ENCODE measurements at places on chromosomes 2 and 18.

- no peak for DNase-seq
Observed at GRCh38 chr2:1740716-1741589, 3.4 kb downstream of the PXDN start.

DNA sequence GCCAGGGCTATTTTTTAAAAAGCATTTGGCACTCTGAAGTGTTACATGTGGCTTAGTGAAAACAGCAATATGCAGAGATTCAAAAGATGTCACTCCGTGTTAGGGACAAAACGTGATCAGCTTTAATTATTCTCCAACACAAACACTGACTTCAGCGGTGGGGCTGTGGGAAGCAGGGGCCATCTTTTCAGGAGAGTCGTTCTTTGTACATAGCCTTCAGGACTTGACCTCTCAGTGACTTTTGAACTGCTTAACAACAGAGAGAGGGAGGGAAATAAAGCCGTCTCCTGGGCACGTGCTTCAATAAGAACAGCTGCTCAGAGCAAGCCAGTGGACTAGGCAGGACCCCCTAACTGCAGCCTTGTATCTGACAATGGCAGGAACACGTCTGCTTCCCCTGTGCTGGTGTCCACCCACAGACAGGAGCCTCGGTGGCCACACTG is 95.0 kb upstream of the HDAC4 start:
- DNase-seq, result no peak

DNA sequence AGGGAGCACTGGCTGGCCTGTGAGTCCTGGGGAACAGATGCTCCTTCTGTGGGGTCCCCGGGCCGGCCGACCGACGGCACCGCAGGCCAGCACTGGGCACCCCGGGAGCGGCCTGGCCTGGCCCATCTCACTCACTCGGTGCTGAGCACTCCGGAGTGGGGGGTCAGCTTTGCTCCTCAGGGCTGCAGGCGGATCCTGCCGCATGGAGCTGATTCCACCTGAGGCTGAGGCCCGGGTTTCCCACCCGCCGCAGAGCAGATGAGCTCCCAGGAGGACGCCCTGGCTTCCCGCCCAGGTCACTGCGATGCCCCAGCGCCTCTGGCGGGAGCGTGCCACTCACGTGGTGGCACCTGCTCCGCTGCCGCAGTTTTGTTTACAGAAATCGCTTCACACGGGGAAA is 418.6 kb downstream of the GALR1 start:
- no peak for DNase-seq

DNA sequence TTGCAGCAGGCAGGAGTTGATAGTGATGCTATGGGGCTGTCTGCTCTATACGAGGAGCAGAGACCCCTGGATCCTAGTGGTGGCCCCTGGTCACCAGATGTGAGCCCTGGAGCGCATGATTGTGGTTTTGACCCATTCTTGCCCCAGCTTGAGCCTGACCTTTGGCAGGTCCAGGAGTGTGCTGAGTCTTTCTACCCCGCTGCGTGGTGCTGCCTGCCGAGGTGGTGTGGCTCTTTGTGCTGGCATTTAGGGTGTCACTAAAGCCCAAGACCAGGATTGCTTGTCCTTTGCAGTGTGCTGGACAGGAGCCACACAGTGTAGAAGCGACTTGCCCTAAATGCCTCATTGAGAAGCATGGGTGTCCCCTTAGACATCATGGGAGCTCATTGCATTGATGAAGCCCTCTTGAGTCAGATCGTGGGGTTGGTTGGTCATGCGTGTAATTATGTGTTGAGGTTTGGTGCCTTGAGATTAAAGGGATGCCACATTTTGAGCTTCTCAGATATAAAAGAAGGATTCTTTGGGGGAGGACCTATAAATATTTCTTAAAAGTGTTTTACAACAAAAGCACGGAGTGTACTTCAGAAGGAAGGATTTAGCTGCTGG is 88.3 kb downstream of the AGAP1 start:
- DNase-seq, result no peak

- DNase-seq, result no peak
Observed at GRCh38 chr2:134161170-134161547, 92.7 kb upstream of the MGAT5 start.

DNA sequence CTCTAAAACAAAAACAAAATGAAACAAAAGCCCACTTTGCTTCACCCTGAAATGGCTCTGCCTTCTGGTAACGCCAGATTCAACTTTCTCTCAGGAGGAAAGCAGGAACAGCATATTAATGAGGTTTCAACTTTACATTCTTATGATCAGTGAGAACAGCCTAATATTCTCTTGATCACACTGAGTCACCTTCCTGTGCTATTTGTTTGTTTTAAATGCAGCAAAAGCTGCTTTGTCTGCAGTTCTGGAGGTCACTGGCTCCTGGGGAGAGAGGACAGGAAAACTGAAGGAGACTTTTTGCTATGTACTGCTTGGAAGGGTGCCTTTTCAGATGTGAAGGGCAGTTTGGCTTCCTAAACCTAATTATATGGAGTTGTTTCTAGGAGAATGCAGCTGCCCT is 48.1 kb downstream of the MAIP1 start:
- no peak for DNase-seq

- DNase-seq, result no peak
Observed at GRCh38 chr2:218781691-218782527, at the start of gene CYP27A1. TSS of gene CYP27A1 (plus strand) at chr2:218782147. CDS start at chr2:218782183, 36 bp downstream.

DNA sequence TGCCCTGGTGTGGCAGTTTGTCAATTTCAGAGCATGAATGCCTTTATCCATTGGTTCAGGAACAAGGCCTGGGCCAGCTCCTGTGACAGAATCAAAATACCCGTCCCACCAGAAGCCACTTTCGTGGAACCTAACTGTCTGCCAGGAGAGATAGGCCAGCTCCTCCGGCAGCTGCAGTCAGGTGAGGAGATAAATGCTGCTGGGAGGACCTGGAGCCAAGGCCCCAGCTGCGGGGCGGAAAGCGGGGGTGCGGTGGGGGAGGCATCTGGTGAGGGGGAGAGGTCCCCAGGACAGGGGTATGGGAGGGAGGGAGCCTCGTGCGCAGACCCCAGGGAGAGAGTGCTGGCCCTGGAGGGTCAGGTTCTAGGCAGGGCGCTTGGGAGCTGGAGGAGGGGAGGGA is 4.4 kb upstream of the ASB1 start:
- DNase-seq, result no peak

DNA sequence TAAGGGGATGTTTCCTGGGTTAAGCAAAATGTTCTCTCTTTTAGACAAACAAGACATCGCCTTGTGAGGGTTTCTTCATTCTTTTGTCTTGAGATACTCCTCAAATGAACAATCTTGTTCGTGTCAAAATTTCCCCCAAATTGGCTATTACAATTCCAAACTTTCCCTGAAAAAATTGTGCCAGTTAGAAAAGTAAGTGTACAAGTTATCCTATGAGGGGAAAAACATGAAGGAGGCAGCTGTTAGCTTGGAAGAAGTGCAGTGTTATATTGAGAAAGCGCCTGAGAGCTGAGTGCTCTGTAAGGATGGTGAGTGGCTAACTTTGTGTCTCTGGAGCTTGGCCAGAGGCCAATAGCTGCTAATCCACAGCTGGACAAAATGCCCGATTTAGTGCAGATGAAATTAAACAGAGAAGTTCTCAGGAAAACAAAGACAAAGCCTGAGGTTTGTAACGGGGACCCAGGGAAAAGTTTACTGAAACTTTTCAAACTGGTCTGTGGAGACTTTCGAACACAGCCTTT is 14.1 kb upstream of the PLEKHH2 start:
- no peak for DNase-seq

DNA sequence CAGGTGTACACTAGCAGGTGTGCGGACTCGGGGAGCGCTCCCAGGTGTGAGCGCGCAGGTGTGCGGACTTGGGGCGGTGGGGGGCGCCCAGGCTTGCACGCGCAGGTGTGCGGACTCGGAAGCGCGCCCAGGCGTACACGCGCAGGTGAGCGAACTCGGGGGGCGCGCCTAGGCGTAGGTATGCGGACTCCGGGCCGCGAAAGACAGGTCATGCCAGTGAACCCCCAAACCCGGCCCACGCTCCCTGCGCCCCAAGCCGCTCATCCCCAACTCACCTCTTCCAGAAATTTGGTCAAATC is 342 bp downstream of the CYB5A start:
- no peak for DNase-seq

- DNase-seq, result peak; percentile 92
Observed at GRCh38 chr2:173657996-173658717, 303.5 kb downstream of the CDCA7 start.

- no peak for DNase-seq
Observed at GRCh38 chr18:76259711-76260110, 235.3 kb downstream of the ZNF516 start.

DNA sequence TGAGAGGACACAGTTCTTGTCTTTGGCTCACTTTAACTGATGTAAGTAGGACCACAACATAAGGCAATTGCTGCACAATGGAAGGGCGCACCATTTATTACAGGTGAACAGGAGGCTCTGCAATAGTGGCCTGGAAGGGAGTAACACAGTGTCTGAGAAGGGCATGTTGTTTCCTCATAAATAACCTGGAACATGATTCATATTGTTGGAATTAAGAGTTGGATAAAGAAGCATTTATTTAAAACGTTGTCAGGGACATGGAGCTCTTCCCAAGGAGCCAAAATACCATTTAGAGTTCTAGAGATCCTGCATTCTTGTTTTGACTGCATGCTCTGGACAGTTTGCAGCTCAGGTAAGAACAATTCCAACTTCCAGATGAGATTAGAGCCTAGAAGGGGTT is 110.4 kb downstream of the PLCL1 start:
- DNase-seq, result no peak

- no peak for DNase-seq
Observed at GRCh38 chr18:50009773-50010335, 185.1 kb downstream of the MYO5B start.

DNA sequence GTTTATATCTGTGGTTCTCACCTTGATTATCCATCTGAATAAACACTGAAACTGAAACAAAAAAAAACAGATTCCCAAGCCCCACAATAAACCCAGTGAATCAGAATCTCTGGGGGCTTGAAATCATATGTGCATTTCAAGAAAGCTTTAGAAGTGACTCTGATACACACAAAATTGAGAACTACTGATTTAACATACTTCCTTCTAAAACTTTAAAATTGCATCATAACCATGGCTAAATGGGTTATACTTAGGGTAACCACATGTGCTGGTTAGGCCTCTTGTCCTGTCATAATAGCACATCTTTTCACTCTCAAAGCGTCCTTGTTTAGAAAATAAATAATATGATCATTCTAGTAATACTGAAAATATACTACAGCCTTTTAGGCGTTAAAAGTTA is 100.9 kb downstream of the ATAD2B start:
- DNase-seq, result no peak

- no peak for DNase-seq
Observed at GRCh38 chr18:38010971-38011857, 445.6 kb upstream of the CELF4 start.

DNA sequence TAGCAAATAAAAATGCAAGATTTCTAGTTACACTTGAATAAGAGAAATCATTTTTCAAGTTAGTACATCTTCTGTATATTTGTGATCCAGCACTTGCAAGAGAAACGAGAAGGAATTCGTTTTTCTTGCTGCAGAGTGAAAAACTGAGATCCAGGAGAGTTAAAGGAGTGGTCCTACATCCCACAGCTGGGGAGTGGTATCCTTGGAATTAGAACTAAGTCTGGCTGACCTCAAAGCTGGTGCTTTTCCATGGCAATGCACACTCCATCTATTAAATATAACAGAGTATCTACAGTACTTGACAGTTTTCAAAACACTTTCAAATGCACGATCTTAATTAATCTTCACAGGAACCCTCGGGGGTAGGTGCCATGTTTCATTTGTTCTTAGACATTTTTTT is 46.8 kb downstream of the TRIB2 start:
- DNase-seq, result no peak

All from HS-5 (cell line).